Stimulated activated naive CD4-positive, alpha-beta T cell (primary cell): ENCODE measurements at places on chromosomes 16 and 17.

- DNase-seq, result no peak
Measured at GRCh38 chr16:73599351-73599750, 551.4 kb upstream of the ZFHX3 start.

DNA sequence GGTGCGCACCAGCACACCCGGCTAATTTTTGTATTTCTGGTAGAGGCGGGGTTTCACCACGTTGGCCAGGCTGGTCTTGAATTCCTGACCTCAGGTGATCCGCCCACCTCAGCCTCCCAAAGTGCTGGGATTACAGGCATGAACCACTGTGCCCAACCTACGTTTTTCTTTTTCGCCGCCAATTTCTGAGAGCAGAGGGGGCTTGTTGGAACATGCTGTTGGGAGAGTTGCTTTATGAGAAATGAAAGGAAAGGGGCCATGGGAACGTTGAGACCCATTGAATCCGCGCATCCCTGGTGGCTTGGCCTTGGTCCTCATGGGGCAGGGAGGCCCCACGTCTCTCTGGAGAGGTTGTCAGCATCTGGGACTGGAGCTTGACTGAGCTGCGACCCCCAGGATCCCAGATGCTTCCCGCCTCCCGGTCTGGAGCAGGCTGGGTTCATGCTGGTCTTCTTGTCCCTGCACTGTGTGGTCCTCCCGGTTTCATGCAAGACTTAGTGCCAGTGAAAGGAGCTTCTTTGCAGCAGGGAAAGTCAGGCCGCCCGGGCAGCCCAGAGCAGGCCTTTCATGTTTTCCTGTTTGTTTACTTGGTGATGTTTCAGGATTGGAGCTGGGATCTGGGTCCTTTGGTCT, 22.8 kb downstream of the CRISPLD2 start:
- no peak for DNase-seq

- no peak for DNase-seq
Measured at GRCh38 chr17:16442141-16442540, 26.8 kb downstream of the TRPV2 start.

DNA sequence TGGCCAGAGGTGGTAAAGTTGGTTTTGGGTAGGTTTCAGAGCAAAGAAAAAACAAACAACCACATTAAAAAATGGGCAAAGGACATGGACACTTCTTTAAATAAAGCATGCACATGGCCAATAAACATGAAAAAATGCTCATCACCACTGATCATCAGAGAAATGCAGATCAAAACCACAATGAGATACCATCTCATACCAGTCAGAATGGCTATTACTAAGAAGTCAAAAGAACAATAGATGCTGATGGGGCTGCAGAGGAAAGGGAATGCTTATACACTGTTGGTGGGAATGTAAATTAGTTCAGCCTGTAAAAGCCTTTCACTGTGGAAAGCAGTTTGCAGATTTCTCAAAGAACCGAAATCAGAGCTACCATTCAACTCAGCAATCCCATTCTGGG, 598.4 kb upstream of the SOX9 start:
- no peak for DNase-seq

- DNase-seq, result peak; percentile 27
Measured at GRCh38 chr17:76816590-76817135, 51.5 kb upstream of the MGAT5B start.

DNA sequence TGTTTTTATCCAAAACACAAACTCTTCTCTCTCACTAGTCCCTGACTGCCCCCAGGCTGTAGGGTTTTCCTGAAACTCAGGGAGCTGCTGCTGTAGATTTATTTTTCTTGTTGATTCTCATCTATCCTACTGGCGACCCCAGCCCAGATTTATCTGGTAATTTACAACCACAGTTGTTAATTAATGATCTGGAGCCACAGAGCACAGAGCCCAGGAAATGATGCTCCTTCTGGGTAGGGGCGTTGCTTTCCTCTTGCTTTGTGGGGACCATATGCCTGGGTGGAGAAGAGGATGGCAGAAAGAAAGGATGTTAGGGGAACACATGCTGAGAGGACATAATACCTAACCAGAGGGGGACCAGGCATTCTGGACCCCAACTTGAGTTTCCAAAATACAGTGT, 7.4 kb upstream of the ETV4 start:
- DNase-seq, result no peak

DNA sequence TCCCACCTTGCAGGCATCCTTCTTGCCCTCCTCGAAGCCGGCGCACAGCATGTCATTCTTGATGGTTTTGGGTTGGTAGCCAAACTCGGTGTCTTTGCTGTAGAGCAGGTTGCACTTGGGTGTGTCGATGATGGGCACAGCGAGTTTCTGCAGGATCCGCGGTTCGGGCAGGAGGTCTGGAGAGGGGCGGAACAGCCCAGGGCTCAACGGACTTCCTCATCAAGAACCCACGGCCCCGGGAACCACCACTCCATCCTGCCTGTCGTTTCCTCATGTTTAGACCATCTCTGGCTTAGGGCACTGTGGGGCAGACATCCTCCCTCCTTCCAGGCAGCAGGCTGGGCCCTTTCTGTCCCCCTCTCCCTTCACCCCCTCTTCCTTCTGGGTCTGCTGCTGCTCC, 6.5 kb downstream of the PRSS27 start:
- DNase-seq, result no peak

DNA sequence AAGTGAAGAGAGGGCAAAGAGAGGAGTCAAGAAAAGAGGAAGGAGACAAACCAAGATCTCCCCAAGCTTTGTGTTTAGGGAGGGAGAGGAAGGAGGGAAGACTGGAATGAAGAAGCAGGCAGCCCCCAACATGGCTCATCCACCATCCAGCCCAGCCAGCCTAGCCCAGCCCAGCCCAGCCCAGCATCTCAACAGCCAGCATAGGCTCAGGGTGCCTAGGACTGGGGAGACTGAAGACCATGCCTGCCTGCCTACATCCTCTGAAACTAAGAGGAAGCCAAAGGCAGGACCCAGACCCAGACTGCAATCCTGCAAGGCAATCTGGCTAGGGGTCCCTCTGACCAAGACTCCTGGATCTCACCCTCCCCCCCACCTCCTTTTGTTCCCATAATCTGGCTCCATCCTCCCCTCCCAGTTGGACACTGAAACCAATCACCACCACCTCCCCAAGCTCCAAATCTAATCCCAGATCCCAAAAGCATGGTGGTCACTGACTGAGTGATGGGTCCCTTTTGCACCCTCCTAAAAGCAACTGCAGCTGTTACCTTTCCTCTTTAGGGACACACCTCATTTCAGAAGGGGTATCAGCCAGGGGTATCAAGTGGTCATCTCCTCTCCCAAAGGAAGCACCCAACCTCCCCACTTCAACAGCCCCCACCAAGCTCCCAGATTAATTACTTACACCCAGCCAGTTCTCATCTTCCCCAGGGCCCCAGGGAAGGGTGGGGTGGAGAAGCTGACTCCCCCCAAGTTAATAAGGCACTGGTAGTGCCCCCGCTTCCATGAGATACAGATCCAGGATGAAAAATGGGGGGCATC, 1.2 kb downstream of the HDAC5 start:
- DNase-seq, result no peak

- no peak for DNase-seq
Measured at GRCh38 chr17:55384643-55385232, 36.9 kb downstream of the MMD start.

DNA sequence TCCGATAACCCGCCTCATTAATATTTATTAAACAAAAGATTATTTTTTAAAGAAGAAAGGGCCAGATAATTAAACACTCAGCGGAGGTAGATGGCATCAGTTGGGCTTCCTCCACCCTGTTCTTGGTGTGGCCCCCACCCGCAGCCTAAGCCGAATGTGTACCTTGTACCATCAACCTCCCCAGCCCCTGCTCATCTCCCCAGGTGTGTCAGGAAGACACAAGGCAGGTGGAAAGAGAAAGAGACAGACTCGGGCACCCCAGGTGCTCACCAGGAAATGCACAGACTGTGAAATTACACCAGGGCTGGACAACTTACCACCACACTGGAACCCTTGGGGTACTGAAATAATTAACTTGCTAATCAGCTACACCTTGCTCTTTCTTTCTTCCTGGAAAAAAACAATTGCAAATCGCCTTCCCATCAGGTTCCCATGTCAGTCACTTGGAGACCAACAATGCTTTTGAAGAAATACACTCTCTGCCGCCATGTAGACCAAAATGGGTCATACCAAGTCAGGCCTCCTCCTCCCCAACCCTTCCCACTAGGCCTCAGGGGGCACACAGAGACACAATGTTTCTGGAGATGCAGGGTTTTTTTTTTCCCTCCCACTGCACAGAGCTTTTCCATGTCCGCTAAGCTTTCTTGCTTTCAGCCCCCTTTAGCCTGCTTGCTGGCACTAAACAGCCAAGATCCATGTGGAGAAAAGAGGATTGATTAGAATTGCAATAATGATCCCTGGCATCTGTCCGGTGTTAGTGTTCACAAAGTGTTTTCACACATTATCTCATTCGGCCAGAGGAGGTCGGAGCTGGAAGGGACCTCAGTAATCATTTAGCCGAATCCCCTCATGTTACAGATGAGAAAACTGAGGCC, 8.6 kb upstream of the LHX1 start:
- no peak for DNase-seq

DNA sequence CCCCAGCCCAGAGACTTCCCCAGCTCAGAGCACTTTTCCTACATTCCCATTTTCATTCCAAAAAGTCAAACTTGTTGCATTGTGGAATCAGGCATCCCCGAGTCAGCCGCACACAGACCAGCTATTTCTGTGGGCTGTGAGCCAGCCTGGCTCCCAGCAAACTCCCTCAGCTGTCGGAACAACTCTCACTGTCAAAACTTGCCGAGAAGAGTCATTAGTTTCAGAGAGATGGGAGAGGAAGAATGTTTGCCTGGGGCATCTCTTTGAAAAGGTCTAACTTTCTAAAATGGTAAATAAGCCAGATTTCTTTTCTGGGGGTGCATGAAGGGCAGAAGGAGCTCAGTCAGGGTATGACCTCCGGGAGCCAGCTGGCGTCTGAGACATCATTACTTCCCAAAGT, 280.0 kb downstream of the TMEM114 start:
- no peak for DNase-seq

DNA sequence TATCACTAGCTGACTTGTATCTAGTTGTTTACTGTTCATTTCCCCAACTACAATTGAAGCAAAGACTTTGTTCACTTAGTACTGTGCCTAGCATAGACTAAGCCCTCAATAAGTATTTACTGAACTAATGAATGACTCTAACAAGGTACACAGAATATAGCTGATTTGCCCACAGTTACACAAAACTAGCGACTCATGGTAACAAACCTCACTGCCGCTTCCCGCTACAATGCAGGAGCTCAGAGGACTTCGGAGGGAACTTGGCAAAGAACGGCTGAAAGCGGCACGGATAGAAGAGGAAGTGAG, 524 bp downstream of the EFTUD2 start:
- no peak for DNase-seq

- DNase-seq, result no peak
Measured at GRCh38 chr16:62036802-62037135, 531 bp upstream of the CDH8 start.

GRCh38 chr16:84041881-84042280, 714 bp downstream of the SLC38A8 start:
- no peak for DNase-seq

GRCh38 chr17:7323731-7324437, 5.3 kb downstream of the NEURL4 start:
- DNase-seq, result peak; percentile 53

- no peak for DNase-seq
Measured at GRCh38 chr16:67888331-67888730, 3.6 kb downstream of the NRN1L start.

DNA sequence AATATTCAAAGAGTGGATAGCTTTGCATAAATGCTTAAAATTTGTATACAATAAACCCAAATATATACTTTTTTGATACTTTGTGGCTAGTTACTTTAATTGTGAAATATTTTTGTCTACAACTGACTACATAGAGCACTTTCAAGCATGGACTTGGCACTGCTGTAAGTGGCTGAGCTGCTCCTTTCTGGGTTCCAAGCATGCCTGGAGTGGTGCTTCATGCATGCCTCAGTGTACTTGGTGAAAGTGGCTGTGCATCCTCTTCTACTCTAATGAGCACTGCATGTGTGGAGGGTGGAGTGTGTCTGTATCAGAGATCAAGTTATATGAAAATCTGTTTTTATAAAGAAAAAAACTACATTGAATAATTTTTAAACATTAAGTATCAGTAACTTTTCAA, 94.1 kb downstream of the OMG start:
- no peak for DNase-seq

- no peak for DNase-seq
Measured at GRCh38 chr16:86074651-86075487, 175.9 kb downstream of the IRF8 start.

DNA sequence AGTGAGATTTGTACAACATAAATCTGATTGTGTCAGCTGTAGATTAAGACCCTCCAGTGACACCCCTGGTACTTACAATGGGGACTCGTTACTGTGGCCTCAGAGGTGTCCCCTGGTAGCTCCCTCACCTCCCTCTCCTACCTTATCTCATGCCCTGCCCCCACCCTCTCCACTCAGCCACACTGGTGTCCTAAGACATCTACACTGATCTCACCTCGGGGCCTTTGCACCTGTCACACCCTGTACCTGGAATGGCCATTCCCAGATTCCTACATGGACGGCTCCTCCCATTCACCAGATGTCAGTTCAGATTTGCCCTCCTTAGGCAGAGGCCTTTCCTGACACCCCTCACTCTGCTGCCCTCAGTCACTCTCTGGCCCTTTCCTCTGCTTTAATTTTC, 319.3 kb downstream of the CPPED1 start:
- no peak for DNase-seq

DNA sequence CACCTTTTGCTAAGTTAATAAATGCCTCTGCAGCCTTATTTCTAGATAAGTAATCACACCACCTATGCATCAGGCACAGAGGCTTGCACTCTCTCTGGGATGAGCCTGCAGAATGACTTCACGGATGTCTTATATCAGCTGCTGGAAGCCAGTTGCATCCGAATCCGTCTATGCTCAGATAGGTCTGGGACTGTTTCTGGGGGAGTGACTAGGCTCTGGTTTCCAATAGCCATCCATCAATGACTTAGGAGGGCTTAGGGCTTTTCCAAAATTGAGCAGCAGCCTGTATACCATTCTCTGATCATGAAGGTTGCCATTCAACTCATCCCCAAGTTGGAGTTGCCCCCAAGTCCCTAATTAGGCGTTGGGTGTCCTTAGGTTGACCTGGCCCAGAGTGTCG, 113.3 kb upstream of the ERCC4 start:
- no peak for DNase-seq

DNA sequence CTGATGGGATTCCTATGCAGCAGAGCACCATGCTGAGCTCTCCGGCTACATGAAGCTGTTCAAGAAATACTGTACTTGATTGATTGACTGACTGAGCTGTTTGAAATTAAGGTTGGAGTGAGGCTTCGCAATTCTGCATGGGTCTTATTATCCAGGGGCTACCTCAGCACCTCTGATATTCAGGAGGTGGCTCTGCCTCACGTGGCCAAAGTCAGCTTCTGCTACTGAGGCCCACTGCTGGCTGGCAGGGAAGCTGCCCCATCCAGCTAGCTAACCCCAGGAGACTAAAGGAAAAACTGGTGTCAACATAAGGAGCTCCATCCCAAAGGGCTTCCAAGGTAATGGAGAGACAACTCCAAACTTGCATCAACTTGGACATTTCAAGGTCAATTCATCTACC, 66.2 kb upstream of the TRAP1 start:
- DNase-seq, result no peak

- DNase-seq, result no peak
Measured at GRCh38 chr16:70674221-70675014, 11.4 kb downstream of the MTSS2 start.

GRCh38 chr17:10169290-10169689, 29.1 kb downstream of the GAS7 start:
- DNase-seq, result no peak

GRCh38 chr16:76670125-76670857, 393.1 kb downstream of the CNTNAP4 start:
- DNase-seq, result no peak
